ENCODE measurements at places on chromosomes 5 and 9.

- no peak for DNase-seq
These were observed 15.4 kb upstream of the NPR2 start for GRCh38 chr9:35776018-35776417.

DNA sequence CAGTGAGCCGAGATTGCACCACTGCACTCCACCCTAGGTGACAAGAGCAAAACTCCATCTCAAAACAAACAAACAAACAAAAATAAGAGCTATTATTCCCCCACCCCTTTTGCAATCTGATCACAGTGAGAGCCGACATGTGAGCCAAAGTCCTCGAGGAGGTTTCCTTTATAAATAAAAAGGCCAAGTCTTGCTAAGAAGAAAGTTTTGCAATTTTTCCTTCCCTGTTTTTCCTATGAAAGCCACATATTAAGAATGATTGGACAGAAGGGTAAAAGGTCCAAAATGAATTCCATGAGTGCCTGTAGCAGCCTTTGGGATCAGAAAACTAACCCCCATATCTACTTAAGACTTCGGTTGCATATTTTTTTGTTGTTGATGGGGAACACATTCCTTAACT is 179.7 kb downstream of the TSSK1B start:
- DNase-seq: no peak

DNA sequence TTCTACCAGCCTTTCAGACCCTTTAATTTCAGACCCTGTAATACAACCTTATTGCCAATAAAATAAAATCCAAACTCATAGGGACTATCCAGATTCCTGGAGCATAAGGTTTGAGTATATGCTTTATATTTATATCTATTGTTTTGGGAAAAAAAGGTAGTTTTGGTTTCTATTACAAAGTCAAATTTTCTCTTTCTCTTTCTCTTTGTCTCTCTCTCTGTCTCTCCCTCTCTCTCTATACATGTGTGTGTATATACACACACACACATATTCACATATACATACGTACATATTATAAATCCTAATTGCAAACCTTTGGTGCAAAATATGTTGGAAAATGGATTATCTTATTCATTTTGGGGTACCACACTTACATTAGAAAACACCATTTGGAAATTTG is 39.0 kb downstream of the TMEM232 start:
- DNase-seq: no peak

DNA sequence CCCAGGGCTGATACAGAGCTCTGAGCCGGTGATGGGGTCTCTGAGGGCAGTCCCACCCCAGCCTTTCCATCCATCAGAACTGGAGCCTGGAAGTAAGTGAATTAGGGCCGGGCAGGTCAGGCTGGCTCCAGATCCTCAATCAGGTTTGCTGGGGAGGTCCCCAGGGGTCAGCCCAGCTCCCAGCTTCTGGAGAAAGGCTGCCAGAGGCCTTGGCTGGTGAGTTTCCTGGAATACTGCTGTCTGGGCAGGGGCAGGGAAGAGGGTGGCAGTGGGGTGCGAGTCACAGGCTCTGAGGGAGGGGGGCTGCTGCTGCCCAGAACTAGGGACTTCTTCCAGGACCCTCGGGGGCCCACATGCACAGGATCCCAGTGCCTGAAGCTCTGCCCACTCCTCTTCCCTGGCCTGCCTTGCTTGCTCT is 200.6 kb upstream of the MVB12B start:
- DNase-seq: no peak

DNA sequence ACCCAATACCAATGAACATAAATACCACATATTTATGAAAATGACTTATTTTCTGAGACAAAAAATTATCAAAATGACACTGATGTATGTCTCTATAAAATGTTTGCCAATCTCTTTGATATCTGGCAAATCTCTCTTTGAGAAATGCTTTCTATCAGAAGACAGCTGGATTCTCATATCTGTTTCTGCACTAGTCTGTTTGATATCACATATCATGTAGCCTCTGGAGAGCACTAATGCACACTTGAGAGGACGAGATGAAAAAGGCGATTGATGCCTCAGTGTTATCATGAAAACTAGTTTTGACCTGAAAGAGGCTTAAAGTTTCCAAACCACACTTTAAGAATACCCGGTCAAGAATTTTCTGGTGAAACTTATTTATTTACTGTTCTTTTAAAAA is 29.1 kb upstream of the ANKRD55 start:
- DNase-seq: no peak

GRCh38 chr9:132541870-132542830 is 40.3 kb upstream of the BARHL1 start:
- no peak for DNase-seq

DNA sequence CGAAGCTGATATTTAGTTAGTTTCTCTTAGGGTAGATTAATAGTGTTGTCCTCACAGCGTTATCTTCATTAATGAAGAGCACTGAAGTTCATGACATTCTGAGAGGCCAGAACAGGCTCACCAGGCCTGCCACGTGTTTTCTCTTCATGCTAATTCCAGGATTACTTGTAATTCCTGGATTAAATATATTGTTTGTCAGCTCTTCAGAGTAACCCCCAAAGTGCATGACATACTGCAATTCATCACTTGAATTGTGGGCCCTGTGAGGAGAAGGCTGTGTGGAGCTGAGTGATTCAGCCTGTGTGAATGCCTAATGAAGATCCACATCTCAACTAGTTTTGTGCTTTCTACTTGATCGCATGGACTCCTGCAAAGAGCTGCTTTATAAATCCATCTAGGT is 401.0 kb upstream of the ADAMTSL1 start:
- no peak for DNase-seq

DNA sequence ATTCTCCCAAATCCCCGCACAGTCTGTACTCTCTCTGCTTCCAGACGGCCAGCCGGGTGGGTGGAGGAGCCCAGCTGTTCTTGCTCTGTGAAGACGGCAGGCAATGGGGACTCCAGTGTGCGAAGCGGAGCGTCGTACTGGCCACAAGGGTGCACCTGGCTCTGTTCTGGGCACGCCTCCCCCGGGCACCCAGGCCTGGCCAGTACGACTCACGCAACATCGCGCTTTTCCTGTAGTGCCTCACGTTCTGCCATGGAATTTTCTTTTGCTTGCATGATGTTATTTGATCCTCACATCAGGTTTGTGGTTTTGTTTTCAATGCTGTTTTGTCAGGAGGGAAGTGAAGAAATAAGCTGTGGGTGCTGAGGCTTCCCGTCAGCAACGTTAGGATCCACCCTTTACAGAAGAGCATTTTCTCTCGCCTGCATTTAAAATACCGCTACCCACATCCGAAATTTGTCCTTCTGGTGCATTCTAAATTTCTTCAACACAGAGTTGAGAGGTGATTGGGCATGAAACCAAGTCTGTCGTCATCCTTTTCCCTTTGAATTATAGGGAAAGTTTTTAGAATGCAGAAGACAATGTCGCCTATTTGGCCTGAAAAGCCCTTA is 311.7 kb downstream of the TRIM36 start:
- no peak for DNase-seq

- no peak for DNase-seq
These were observed 58.9 kb upstream of the ORM1 start for GRCh38 chr9:114263853-114264510.

Measured in CD4-positive, alpha-beta T cell treated with Interleukin-6 at 100 ng/mL for 8 hours (primary cell).